ENCODE measurements at places on chromosomes 16 and 17. TPM values are rescaled to one million over a fixed set of nuclear protein-coding genes. Genes with fewer than 3 reads are reported as not detected.

GRCh38 chr17:27824176-27824715 lies 23.9 kb upstream of the NOS2 start:
- no peak for DNase-seq

DNA sequence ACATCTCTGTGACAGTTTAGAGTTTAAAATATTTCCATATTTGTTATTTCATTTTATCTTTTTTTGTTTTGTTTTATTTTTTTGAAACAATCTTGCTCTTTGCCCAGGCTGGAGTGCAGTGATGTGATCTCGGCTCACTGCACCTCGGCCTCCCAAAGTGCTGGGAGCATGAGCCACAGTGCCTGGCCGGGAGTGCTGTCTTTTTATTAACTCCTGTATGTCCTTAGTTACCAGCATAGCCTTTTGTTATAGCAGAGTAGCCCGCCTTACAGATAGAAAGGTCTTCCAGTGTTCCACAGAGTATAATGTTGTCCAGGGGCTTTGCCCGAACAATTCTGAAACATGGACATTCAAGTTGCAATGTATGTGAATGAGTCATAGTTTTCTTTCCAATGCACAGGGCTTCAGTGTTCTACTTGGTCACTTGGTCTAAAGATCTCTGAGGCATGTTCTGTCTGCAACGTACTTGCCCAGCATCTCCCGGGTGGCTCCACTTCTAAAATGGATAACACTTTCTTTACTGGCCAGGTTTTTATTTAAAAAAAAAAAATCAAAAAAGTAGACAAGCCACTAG lies 125.6 kb downstream of the KCNJ18 start:
- no peak for DNase-seq

The CHST6 gene
- total RNA-seq = 0.09 TPM

DNA sequence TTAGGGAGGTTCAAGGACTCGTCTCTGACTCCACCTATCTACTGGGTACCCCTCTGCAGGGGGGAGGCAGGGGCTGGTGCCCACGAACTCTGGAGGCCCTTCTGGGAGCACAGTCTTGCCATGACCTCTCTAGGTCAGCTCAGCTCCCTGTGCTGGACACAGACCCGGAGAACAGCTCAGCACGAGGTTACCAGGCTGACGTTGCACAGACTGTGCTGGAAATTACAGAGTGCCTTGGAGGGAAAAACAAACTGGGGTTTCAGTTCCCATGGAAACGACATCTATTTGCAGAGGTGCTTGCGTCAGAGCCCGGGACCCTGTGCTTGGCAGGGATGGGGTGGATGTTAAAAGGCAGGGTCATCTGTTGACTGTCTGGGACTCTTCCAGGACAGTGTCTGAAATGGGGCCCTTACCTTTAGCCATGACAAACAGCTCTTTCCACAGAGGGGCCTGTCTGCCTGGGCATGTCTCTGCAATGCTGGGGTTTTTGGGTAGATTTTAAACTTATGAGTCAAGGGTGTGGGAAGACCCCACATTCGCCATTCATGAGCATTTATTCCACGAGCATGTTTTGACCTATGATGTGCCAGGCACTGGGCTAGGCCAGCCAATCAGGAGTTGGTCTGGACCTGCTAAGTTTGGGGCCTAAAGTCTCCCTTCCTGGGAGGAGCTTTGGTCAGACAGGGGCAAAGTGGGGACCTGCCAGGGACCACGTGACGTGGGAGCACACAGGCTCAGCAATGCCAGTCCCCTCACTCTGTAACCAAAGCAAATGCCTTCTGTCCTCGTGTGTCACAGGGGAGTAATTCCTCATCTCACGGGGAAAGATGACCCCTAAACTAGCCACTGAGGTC lies 22.5 kb downstream of the CCR7 start:
- DNase-seq = no peak
